IPS DF 19.7 (cell line): ENCODE measurements at places on chromosomes 16 and 17.

- DNase-seq = no peak
Observed at GRCh38 chr16:88404769-88405168, 22.0 kb downstream of the ZNF469 start.

DNA sequence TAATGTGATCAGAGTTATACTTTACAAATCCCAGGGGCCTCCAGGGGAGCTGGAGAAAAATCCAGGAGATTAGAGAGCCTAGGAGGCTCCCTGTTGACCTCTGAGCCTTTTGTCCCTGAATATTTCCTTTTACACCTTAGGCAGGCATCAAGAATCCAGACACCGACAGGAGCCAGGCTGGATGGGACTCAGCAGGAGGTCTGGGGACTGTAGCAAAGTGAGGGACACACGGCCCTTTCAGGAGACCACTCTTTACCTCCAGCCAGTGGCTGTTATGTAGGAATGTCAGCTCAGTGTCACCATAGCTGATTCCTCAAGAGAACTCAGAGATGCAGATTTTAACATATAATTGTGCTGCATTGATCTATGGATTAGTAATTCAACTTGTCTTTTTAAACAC, 198.4 kb downstream of the SHISA9 start:
- DNase-seq = no peak

- no peak for DNase-seq
Observed at GRCh38 chr17:17469358-17469757, 7.4 kb upstream of the MED9 start.

- DNase-seq = no peak
Observed at GRCh38 chr17:36750316-36750885, 149.0 kb downstream of the MRM1 start.

DNA sequence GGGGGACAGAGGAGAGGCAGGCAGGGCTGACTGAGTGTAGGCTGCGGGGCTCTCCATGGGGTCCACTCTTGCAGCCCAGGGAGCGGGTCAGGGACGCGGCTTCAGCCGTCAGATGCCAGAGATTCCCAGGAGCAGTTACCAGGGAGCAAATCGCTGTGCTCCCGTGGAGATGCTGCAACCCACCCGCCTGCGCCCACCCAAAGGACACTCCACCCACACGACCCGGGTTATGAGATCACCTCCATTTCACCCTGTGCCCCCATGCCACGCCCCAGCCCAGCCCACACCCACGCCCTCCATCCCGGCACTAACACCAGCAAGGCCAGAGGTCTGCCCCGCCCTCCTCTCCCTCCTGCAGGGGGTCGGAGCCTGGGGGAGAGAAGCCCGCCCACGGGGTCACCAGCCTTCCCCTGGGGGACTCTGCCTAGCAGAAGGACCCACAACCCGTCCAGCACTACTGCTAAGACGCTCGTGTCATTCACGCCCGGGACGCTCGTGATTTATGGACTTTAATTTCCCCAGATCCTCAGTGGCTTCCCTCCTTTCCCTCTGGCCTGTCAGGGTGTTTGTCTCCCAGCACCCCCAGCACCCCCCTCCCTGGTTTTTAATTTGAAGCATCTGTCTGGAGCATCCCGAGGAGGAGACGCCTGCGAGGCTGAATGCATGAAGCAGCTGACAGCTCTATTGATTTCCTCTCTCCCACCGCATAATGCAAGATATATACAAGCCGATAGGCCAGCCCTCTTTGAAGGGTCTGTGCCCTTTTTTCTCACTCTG, 6.7 kb upstream of the RPL38 start:
- DNase-seq = no peak

- no peak for DNase-seq
Observed at GRCh38 chr16:48157794-48158193, 2.0 kb upstream of the ABCC12 start.

DNA sequence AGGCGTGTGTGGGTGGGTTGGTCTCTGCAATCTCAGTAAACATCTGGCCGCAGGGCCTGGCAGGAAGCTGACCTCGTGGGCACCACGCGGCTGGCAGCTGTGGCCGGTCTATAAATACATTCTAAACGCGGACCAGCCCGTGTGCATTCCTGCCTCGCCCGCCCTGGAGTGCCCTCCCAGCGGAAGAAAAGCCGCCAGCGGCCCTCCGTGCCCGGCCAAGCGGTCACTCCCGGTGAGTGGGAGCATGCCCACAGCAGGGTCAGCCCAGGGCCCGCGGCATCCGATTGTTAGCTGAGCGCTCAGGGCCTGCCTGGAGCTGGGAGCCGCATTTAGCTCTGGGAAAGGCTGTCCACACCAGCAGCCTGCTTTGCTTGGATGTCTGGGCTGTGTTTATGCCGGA, 10.3 kb downstream of the ZNF469 start:
- no peak for DNase-seq

GRCh38 chr17:2423271-2423670, 22.4 kb upstream of the MNT start:
- no peak for DNase-seq

DNA sequence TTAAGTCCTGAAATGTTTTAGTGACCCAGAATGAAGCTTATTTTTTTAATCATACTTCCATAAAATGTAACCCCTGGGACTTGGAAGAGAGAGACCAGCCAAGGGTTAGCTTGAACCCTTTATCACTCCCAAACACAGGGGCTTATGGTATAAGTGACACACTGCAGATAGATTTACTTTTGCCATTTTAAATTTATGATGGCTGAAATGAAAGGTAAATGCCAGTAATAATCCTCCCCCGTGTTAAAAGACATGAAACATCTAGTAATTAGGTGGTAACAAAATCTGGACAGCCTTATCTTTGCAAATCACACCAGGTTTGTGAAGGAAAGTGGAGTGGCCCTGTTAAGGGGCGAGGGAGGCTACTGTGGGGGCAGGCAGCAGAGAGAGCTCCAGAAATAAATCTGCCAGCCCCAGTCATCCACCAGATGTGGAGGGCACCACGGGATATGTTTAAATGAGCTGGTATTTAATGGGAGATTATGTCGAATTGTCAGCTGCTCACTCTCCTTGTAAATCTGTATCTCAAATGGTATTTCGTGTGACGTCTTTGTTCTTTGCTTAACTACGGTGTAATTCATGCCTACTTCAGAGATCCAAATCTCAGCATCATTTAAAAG, 326.5 kb downstream of the WWOX start:
- DNase-seq = no peak

GRCh38 chr17:2003525-2003924, 21.6 kb downstream of the RTN4RL1 start:
- no peak for DNase-seq

DNA sequence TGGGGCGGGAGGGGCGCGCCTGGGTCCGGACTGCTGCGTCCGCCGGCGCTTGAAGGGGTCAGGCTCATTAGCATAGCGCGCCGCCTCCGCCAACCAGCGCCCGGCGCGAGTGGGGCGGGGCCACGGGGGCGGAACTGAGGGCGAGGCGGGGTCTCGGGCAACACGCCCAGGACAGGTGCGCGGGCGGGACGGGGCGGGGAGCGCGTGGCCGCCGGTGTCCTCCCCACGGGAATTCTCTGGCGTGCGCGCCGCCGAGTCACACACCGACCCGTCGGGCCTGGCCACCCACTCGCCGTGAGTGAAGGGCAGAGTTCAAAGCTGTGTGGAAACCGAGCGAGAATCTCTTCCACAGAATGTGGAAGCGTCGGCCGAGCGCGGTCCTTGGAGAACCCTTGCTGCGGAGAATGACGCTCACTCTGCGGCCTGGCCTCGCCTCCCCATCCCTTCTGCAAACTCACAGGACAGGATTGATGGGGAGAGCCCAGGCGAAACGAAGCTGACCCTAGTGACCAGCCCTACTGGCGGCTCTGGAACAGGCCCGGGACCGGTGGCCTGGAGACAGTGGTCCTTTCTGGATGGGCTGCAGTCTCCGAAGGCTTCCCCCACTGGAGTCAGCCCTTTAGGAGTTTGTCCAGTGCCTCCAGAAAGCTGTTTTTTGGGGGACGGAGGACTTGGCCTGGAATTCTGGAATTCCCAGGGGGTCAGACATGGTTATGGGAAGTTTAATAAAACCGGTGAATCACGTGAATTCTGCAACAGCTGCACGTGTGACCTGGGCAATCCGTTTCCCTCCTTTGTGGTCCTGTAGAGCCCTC, at the start of gene SNAI3:
Gene SNAI3 (minus strand): TSS at position 69 of the 815 bp plus-strand sequence. CDS start 101 bp downstream, outside the sequence.
- DNase-seq = no peak

- no peak for DNase-seq
Observed at GRCh38 chr17:59493867-59494266, 71.5 kb upstream of the DHX40 start.

- no peak for DNase-seq
Observed at GRCh38 chr17:19733953-19734526, 14.1 kb downstream of the ALDH3A1 start.

- no peak for DNase-seq
Observed at GRCh38 chr16:65476448-65476955, 354.6 kb upstream of the CDH11 start.

GRCh38 chr16:63697736-63698135, 1424.1 kb downstream of the CDH11 start:
- no peak for DNase-seq

GRCh38 chr17:8041249-8041928, 2.5 kb downstream of the ALOX15B start:
- no peak for DNase-seq

- no peak for DNase-seq
Observed at GRCh38 chr16:11781773-11782172, 15.3 kb downstream of the ZC3H7A start.

DNA sequence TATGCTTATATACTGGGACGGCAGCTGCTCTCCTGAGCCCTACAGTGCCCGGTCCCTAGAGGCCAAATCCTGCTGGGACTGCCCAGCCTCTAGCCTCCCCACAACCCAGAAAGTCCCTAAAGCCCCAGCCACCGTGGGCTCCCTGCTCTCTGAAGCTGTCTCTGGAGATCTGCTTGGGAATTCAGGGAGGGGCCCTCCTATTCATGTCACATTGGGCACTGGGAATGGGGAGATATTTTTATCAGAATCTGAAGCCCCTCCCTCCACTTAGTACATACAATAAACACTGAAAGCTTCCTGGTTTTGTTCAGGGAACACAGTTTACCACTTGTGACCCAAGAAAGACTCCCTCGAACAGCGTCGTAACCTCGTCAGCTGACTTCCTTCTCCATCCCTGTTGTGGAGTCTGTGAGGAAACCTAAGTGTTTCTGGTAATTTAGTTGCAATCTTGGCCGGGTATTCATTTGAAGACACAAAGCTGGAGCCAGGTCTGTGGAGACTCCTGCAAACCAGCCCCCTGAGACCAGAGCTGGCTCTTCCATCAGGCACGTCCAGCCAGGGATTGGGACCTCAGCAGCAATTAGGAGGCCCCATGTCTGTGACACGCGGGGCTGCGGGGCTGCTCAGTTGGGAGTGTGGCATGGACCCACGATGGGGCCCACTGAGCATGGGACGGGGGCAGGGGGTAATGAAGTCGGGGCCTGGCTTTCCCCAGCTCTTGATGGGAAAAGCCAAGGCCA, 38.5 kb downstream of the PGS1 start:
- DNase-seq = no peak

GRCh38 chr17:28706471-28707338, 5.0 kb downstream of the PROCA1 start:
- no peak for DNase-seq

DNA sequence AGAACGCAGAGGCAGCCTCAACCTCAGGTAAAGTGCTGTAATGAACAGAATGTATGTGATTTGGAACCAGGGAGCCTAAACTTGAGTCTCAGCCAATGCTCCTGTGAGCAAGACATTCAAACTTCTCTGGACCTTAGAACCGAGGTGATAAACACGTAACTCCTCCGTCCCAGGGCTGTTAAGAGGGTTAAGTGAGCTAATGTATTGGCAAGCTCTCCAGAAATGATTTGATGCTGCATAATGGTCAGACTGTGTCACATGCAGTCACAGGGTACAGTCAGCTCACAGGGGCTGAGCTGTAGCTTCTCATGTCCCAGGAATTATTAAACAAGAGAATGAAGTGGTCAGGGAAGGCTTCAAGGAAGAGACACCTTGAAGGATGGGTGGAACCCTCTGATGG, 10.0 kb upstream of the SLC4A1 start:
- DNase-seq = no peak

- DNase-seq = no peak
Observed at GRCh38 chr16:70496513-70496912, 26.8 kb downstream of the COG4 start.

DNA sequence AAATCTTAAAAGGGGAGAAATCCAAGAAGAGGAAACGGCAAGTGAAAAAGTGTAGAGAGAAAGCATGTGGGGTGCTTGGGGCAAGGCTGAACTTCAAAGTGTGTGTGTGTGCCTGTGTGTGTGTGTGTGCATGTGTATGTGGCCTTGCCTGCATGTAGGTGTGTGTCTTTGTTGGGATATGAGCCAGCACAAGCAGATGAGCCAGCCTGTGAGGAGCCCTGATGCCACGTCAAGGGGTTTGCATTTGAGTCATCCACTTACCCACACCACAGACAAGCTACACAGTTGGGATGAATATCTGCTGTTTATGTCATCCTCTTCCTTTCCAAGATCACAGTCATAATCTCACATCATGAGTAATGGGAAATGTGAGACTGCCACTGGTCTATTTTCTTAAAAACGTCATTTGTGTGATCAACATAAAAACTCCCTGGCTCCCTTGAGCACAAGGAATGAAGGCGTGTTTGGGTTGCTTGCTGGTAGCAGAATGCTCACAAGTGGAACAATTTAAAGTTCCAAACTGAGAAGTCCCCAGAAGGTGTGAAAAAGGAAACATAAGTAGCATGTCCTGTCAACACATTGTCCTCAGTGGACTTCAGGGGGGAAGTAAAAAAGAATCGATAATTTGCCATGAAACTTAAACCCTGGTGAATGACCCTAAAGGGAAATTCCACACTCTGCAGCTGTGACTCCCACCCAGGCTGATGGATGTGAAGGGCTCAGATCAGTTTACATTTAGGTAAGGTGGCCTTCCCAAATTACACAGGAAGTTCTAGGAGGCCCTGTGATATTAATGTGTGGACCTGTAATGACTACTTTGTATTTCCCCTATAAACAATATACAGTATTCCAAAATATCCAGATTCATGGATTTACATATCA, 14.7 kb downstream of the KCTD19 start:
- DNase-seq = no peak

DNA sequence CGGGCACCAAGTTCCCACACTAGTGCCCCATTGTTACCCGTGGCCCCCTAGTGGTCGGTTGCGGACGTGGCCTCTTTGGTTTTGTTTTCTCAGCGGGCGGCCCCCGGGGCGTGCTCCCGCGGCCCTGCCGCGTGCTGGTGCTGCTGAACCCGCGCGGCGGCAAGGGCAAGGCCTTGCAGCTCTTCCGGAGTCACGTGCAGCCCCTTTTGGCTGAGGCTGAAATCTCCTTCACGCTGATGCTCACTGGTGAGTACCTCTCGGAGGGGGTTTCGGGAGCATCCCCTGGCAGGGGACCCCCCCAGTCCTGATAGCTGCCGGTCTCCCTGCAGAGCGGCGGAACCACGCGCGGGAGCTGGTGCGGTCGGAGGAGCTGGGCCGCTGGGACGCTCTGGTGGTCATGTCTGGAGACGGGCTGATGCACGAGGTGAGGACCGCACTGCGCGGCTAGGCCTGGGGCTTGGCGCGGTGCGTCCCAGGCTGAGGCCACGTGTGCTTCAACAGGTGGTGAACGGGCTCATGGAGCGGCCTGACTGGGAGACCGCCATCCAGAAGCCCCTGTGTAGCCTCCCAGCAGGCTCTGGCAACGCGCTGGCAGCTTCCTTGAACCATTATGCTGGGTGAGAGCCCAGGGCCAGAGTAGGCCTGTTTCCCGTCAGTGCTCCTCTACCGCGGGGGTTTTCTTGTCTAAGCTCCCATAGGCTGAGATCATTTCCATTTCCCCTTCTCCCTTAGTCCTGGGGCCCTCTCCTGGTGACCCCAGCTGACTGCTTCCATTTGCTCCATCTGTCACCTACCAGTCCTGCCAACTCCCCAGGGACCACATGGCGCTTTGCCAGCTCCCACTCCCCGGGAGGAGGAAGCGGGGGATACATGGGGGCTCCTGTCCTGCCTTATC, 1.7 kb downstream of the SPHK1 start:
- DNase-seq = no peak
